ENCODE measurements at places on chromosomes 13 and 19. TPM values are rescaled to one million over a fixed set of nuclear protein-coding genes. Genes with fewer than 3 reads are reported as not detected.

DNA sequence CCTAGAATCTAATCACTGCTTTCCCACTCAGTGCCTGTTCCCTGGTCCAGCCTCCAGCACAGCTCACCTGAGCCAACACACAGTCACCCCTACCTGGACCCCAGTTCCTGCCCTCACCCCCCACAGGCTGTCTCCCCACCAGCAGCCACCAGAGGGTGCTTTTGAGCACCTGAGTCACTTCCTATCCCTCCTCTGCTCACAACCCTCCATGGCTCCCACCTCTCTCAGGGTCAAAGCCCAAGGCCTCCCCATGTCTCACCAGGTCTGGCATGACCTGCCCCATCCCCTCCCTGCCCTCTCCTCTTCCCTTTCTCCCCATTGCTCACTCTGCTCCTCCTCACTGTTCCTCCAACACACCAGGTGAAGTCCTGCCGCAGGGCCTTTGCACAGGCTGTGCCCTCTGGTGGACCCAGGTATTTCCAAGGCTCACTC is 7.1 kb upstream of the DPP9 start:
- no peak for DNase-seq

The FOXA3 gene
- not detected for total RNA-seq

- no peak for DNase-seq
These were observed 1.5 kb downstream of the KCNN4 start for GRCh38 chr19:43779147-43779819.

GRCh38 chr13:38417727-38418126 is 68.1 kb downstream of the UFM1 start:
- DNase-seq, result peak; percentile 34

Data from fibroblast of villous mesenchyme (primary cell).